AG04449 (cell line): ENCODE measurements at places on chromosomes 7 and 10.

- no peak for DNase-seq
Measured at GRCh38 chr10:30992681-30993080, 39.0 kb downstream of the ZNF438 start.

GRCh38 chr7:76354981-76355730 lies 3.6 kb downstream of the YWHAG start:
- no peak for DNase-seq

- DNase-seq = no peak
Measured at GRCh38 chr7:122199171-122199570, 55.1 kb upstream of the AASS start.

GRCh38 chr7:151764056-151764920 lies 112.6 kb downstream of the PRKAG2 start:
- DNase-seq = no peak

DNA sequence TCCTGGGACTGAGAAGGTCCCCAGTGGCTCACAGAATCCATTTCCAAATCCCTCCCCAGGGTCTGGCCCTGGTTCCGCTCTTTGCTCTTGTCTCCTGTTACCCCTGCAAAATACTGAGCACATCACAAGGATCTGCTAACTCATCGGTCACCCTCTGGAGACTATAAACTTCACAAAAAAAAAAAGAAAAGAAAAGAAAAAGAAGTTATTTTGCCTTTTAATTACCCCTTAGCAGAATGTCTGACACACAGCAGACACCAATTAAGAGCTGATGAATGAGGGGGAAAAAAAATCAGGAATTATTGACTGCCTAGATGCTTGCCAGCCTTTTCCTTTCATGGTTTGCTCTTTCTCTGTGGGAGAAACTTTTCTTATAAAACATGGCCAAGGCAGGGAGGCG lies 578.7 kb downstream of the GRID1 start:
- no peak for DNase-seq

DNA sequence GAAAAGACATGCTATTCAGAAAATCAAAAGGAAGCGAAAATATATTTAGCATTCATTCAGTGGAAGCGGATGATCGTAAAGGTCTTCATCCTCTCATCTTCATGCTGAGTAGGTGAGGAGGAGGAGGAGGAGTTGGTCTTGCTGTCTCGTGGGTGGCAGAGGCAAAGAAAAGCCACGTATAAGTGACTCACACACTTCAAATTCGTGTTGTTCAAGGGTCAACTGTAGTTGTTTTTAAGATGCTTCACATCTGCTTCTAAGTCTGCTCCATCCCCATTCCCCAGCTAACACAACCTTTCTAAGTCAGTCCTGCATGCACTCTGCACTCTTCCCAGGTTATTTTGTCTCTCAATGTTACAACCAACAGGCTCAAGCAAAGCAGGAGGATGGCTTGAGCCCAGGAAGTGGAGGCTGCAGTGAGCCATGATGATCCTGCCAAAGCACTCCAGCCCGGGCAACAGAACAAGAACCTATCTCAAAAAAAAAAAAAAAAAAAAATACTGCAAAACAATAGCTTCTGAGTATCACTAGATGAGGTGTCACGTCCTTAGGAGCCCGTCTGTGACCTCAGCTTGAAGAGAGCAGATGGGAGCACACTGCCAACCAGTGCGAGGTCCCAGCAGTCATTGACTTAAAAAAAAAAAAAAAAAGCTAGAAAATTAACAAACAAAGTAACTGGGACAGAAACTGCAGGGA lies 70.5 kb downstream of the SFMBT2 start:
- DNase-seq = no peak

- DNase-seq = no peak
Measured at GRCh38 chr7:158065340-158065739, 522.3 kb downstream of the PTPRN2 start.

DNA sequence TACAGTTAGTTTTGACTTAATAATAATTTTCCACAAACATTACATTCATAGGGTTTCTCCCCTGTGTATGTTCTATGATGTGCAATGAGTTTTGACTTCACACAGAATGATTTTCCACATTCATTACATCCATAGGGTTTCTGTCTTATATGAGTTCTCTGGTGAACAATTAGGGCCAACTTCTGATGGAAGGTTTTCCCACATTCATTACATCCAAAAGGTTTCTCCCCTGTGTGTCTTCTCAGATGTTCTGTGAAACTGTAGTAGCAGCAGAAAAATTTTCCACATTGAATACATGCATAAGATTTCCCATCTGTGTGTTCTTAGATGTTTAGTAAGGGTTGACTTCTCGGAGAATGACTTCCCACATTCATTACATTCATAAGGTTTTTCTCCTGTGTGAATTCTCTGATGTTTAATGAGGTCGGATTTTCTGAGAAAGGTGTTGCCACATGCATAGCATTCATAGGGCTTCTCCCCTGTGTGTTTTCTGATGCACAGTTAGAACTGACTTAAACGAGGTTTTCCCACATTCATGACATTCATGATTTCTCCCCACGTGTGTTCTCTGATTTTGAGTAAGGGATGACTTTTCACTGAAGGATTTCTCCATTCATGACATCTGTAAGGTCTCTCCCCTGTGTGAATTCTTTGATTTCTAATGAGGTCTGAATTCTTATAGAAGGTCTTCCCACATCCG lies 118.5 kb downstream of the ZNF33B start:
- no peak for DNase-seq

DNA sequence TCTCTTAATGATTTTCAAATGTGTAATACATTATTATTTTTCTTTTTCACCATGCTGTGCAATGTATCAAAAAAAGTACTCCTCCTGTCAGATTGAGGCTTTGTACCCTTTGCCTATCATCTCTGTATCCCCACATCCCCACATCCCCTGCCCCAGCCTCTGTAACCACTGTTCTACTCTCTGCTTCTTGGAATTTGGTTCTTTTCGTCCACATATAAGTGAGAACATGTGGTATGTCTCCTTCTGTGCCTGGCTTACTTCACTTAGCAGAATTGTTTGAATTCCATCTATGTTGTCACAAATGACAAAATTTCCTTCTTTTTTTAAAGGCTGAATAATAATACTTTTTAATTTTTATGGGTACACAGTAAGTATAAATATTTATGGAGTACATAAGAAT lies 13.8 kb downstream of the TAF3 start:
- DNase-seq = no peak

GRCh38 chr10:103472005-103472404 lies 7.0 kb downstream of the CALHM3 start:
- DNase-seq = no peak

DNA sequence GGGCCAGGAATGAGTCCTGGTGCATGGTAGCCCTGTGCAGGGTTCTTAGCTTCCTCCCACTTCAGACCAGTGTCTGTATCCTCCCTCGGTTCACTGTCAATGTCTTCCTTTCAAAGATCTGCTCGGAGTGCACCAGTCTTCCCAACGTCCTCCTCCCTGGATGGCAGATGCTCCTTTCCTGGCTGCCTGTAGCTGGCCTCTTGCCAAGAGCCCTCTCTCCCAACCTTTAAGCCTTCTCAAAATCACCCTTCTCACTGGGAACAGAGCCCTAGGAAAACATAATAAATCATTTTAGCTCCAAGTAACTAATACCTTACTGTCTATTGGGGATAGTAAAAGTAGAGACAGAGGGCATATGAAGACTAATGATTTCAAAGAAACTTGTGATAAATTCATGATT lies 490.6 kb downstream of the CCSER2 start:
- no peak for DNase-seq

GRCh38 chr10:9994131-9994530 lies 1023.5 kb upstream of the CELF2 start:
- no peak for DNase-seq

GRCh38 chr7:147196481-147196880 lies 1079.9 kb downstream of the CNTNAP2 start:
- no peak for DNase-seq

- DNase-seq = no peak
Measured at GRCh38 chr10:72108830-72109635, 20.7 kb upstream of the SPOCK2 start.

- no peak for DNase-seq
Measured at GRCh38 chr10:97138846-97139245, 46.9 kb downstream of the SLIT1 start.

GRCh38 chr10:24883176-24883575 lies 69.2 kb downstream of the PRTFDC1 start:
- no peak for DNase-seq

DNA sequence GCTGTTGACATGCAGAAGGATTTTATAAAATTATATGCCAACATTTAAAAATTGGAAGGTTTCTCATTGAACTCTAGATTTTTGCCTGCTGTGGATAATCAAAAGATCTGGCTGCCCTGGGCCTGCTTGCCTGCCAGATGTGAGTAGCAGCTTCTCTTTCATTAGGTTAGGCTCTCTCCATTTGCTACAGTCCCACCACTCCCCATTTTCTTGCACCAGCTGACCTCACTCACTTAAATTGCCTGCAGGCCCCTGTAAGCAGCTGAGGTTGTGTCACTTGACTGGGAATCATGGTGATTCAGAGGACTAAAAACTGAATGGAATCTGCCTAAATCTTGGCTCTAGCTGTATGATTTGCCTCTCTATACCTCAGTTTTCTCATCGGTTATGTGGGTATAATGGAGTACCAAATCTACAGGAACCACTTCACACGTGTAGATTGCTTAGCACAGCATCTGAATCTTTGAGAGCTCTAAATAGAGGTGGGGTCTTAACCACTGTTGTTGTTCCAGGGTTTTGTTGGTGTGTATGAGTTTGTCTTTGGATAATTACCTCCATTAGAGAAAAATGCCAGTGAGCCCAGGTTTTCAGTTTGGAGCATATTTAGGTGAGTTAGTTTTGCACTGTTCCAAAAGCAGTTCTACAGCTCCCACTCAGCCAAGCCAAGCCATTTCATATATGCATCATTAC lies 18.6 kb upstream of the RAPGEF5 start:
- DNase-seq = no peak

DNA sequence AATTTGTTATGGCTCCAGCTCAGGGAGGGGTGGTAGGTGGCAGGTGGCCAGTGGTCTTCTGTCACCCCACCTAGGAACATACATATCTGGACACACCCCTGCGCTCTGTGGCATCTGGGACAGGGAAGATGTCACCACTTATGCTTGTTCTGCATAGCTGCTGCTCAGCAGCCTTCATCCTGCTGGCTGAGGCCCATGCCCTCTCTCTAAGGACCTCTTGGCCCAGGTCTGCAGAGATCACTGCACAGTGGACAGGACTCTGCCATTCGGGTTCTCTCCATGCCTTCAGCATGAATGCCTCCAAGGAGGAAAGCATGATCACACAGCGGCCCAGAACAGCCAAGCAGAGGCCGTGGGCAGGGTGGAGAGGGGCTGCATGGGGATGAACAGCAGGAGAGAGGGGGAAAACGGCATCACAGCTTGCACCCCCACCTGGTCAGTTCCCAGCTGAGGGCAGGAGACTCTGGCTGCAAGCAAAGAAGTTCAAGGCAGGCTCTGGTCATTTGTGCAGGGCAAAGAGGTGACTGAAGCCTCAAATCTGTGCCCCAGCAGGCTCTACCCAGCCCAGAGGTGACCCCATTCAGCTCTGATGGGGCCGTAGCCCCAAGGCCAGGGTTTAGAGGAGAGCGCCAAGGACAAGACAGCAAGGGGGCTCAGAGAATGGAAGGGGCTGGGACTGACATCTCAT lies 47.8 kb upstream of the GDF10 start:
- DNase-seq = no peak

DNA sequence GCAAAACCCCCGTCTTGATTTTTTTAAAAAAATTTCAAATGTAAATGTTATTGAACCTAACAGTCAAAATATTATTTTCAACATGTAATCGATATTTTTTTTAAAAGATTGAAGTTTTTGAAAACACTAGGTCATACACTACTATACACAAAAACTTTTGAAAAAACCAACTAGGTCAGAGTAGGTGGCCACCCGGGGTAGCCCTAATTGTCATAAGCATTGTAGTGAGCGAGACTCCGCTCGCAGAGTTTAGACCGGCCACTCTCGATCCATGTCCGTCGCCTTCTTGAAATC lies 417 bp downstream of the RFC2 start:
- no peak for DNase-seq

- no peak for DNase-seq
Measured at GRCh38 chr10:78474743-78475142, 441.1 kb downstream of the RPS24 start.

DNA sequence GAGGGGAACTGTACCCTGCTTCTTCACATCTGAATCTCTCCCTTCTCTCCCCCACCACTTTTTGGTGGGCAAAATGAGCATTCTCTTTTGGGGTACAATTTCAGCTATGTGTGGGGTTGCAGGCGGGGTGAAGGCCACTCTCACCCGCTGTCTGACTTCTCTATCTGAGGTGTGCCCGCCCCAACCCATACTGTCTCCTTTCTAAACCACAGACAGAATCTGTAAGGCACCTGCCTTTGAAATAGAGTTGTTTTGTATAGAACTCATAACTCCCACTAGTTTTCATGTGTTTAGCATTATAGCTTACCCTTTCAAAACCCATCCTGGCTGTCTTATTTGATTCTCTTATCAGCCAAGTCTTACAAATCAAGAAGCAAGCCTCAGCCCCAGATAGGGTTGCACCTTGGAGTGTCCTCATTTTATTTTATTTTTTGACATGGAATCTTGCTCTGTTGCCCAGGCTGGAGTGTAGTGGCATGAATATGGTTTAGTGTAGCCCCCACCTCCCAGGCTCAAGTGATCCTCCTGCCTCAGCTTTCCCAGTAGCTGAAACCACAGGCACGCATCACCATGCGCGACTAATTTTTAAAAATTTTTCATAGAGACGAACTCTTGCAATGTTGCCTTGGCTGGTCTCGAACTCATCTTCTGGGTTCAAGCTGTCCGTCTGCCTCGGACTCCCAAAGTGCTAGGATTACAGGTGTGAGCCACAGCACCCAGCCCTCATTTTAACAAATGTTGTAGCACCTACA lies 11.9 kb downstream of the TSPAN14 start:
- DNase-seq = no peak

DNA sequence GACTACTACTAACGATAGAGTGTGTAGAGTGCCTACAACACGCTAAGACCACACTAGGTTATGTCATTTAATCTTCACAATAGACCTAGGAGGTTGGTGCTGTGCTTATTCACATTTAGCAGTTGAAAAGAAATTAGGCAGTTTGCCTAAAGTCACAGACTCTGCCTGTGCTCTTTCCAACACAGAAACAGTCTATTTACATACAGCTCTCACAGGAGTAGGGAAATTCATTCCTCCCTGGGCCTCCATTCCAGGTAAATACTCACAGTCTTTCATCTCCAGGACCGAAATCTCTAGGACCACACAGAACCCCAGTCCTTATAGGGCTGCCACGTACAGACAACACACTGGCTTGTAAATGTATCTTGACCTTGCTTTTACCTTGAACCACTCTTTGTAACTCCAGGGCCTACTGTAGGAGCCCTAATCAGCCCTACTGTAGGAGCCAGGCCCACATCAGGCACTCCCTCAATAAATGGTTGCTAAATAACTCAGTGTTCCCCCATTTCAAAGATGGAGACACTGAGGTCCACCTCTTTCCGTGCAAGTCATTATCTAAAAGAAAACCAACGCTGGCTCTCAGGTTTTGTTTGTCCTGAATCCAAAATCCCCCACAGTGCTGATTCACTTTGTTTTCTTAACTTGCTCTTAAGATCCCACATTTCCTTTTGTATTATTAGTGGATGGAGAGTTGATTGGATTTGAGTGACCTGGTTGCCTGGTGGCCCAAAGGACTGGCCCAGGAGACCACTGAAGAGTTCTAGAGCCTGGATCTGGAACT lies 146.9 kb downstream of the KCNMA1 start:
- no peak for DNase-seq
